Ureter (tissue), 1 donor: ENCODE measurements at places on chromosomes 6 and 20. TPM values are rescaled to one million over a fixed set of nuclear protein-coding genes. Genes with fewer than 3 reads are reported as not detected.

ADTRP gene
- 42.4 TPM for total RNA-seq

SLC35A1 gene
- total RNA-seq, result 35.3 TPM

SPATS1 gene
- not detected for total RNA-seq

EPHA7 gene
- total RNA-seq, result 4.6 TPM

ZBP1 gene
- 2.4 TPM for total RNA-seq

UNC5CL gene
- total RNA-seq, result 1.6 TPM

ANKEF1 gene
- 9.0 TPM for total RNA-seq

SLC13A3 gene
- total RNA-seq, result 5.1 TPM

FHL5 gene
- 14.9 TPM for total RNA-seq

UBE2C gene
- total RNA-seq, result 1.1 TPM

PRDM13 gene
- total RNA-seq, result not detected

PRL gene
- not detected for total RNA-seq

BMP5 gene
- 1.7 TPM for total RNA-seq

PET117 gene
- total RNA-seq, result 8.7 TPM

DUSP15 gene
- 4.7 TPM for total RNA-seq

PRND gene
- total RNA-seq, result not detected

UBR2 gene
- 36.8 TPM for total RNA-seq

CCM2L gene
- 8.2 TPM for total RNA-seq

PI16 gene
- total RNA-seq, result 15.4 TPM

LIN28B gene
- not detected for total RNA-seq

ACTL10 gene
- 3.6 TPM for total RNA-seq

TFAP2D gene
- total RNA-seq, result not detected

RBBP8NL gene
- total RNA-seq, result 11.4 TPM

RCAN2 gene
- 19.8 TPM for total RNA-seq

HUS1B gene
- total RNA-seq, result 1.9 TPM

GSTA2 gene
- not detected for total RNA-seq

MOG gene
- not detected for total RNA-seq

NKAIN2 gene
- total RNA-seq, result 0.73 TPM

GABRR2 gene
- 0.73 TPM for total RNA-seq

EFCAB8 gene
- 1.0 TPM for total RNA-seq

PNRC1 gene
- 204 TPM for total RNA-seq

HLA-DRB1 gene
- total RNA-seq, result 109 TPM

OOEP gene
- total RNA-seq, result not detected

APOM gene
- total RNA-seq, result 2.4 TPM

GPX5 gene
- not detected for total RNA-seq

PROCR gene
- 17.6 TPM for total RNA-seq

GINS1 gene
- 3.8 TPM for total RNA-seq

SMLR1 gene
- not detected for total RNA-seq

PTCRA gene
- 0.55 TPM for total RNA-seq

APCDD1L gene
- 2.3 TPM for total RNA-seq

GPR63 gene
- 1.4 TPM for total RNA-seq

SMOC2 gene
- 26.1 TPM for total RNA-seq

SCRT2 gene
- not detected for total RNA-seq

SLC24A3 gene
- 17.1 TPM for total RNA-seq

VSX1 gene
- total RNA-seq, result not detected

VWA7 gene
- 5.5 TPM for total RNA-seq

PAK5 gene
- 0.13 TPM for total RNA-seq

HLA-DRB5 gene
- 1.8 TPM for total RNA-seq

CST2 gene
- not detected for total RNA-seq

NFKBIE gene
- total RNA-seq, result 8.0 TPM

CST5 gene
- not detected for total RNA-seq

SNAP91 gene
- 0.83 TPM for total RNA-seq

TMEM170B gene
- total RNA-seq, result 2.9 TPM

SYCP2L gene
- total RNA-seq, result 0.26 TPM

SFTA2 gene
- 1.0 TPM for total RNA-seq

SCUBE3 gene
- 10.0 TPM for total RNA-seq

PPP1R14C gene
- total RNA-seq, result 0.52 TPM

EEF1E1 gene
- total RNA-seq, result 31.6 TPM
